ENCODE measurements at places on chromosomes 1 and 21.

- peak; percentile 88 for DNase-seq
Measured at GRCh38 chr1:19735440-19736127, 64.1 kb downstream of the TMCO4 start.

DNA sequence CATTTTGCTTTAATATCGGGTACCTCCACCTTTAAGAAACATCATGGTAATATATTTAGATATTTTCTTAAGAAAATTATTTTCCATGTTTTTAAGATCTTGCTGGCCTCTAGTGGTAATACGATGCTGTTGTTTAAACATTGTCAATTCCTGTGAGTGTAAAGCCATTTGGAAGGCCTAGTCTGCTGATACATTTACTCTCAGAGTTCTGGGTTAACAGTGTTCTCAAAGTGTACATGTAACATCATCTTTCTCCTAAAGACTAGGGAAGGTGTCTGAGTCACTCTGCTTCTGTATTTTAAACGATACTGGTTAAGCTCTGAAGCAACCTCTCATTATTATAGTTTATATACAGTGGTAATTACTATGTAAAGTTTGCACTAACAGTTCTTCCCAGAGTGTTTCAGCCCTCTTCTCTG lies 189.1 kb downstream of the RASAL2 start:
- peak; percentile 61 for DNase-seq

DNA sequence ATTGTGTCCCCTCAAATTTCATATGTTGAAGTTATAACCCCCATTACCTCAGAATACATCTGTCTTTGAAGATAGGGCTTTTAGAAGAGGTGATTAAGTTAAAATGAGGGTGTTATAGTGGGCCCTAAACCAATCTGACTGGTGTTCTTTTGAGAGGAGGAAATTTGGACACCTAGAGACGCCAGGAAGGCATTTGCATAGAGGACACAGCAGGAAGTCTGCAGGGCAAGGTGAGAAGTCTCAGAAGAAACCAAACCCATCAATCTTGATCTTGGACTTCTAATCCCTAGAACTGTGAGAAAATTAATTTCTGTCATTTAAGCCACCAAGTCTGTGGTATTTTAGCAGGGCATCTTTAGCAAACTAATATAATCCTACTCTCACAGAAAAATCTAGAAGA lies 13.0 kb downstream of the GOLPH3L start:
- no peak for DNase-seq

DNA sequence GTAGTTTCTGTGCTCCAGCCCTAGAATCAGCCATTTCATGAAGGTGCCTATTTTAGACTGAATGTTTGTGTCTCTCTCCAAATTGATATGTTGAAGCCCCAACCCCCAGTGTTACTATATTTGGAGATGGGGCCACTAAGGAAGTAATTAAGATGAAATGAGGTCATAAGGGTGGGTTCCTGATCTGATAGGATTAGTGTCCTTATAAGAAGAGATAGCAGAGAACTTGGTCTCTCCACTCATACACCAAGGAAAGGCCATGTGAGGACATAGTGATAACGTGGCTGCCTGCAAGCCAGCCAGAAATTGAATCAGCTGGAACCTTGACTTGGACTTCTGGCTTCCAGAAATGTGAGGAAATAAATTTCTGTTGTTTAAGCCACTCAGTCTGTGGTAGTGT lies 12.3 kb downstream of the RAVER2 start:
- DNase-seq: no peak

Measured in fibroblast of skin of right quadriceps (primary cell).